ENCODE measurements at places on chromosomes 6 and 20. TPM values are rescaled to one million over a fixed set of nuclear protein-coding genes. Genes with fewer than 3 reads are reported as not detected.

DNA sequence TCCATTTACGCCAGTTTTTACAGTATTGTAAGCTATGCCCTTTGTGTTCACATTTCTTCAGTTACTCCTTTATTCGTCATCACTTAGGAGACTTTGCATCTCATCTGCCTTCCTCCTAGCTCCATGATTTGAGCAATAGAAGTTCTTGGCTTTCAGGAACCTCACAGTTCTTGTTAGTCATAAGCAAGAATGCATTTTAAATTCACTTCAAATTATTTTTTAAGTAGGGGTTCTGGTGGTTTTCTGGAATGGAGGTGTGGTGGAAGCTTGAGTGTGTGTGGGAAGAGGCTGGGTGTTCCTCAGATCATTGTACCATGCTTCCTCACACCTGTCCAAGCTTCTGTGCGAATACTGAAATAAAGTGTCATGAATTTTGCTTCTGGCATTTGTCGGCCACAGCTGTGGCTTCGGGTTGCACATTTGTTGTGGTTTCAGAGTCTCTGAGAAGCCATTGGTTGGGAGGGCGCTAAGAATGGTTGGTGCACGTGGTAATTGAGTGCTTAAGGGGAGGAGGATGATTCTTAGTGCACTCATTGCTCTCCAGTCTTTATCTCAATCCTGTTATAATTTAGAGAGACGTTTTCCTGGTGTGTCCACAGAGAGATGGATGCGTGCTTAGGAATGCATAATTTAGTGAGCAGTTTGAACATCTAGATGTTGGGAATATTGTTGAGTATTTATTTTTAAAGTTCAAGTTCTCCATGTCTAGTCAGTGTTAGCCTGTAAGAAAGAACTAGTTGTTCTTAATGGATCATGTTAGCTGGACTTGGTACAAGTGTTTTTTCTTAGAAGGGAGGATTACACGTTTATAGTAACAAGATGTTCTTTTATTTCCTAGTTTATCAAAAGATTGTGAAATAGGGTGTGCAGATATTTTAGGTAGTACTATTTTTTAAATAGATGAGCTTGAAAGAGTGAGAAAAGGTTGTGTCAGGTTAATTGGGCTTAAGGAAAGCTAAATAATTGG is 31.9 kb downstream of the FOXO3 start:
- DNase-seq: peak; percentile 86
- no peaks in the 10 kb centered on the region for H3K27me3 ChIP-seq
- peak overlapping the region; percentile 68 for H3K27ac ChIP-seq
- no peak overlapping the region for H3K4me3 ChIP-seq

DNA sequence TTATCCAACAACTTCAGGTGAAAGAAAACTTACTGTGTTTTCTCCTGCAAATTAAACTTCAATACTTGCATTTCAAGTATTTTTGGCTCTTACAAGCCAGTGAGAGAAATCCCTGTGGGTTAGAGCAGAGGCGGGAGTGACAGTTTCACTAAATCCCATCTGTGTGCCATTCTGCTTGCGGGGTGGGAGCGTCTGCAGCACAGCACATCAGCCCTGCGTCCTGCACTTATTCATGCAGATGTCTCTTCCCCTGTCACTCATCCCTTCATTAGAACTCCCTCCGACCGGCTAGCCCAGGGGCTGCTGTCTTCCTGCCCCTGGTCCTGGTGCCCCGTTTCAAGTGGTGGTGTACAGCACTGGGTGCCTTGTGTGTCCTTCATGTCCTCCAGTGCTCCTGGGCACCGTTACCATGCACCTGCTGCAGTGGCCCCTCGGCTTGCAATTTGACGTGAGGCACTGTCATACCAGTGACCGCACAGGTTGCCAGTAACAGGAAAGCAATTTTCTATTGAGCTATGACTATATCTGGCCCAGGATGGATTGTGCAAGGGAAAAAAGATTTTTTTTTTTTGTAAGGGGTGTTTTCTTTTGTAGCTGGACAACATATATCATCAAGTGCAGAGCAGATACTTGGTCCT is 59.4 kb downstream of the INSM1 start:
- H3K27me3 ChIP-seq: no peaks in the 10 kb centered on the region
- no peaks in the 10 kb centered on the region for H3K36me3 ChIP-seq
- H3K27ac ChIP-seq: no peak overlapping the region

DNA sequence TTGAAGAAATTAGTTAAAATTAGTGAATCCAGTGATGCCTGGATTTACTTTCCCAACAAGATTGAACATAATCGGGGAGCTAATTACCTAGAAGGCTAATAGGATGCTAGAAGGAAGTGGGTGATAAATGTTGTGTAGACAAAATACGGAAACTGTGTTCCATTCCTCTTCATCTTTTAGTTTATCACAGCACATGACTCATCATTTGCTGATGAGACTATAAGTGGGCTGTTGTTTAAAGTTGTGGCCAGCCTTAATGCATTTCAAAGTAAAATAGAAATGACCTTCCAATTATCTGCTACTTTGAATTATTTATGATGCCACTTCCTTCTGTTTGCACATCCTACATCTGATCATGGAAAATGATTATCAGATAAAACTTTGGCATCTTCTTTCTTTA is 43.4 kb downstream of the OGFRL1 start:
- H3K27ac ChIP-seq: no peak overlapping the region
- H3K4me1 ChIP-seq: peaks cover 3% of the 10 kb centered on the region
- H3K4me3 ChIP-seq: no peak overlapping the region
- no peaks in the 10 kb centered on the region for H3K27me3 ChIP-seq
- H3K36me3 ChIP-seq: no peaks in the 10 kb centered on the region

GRCh38 chr6:130788954-130789353 is 38.3 kb upstream of the SMLR1 start:
- no peak overlapping the region for H3K4me3 ChIP-seq
- no peaks in the 10 kb centered on the region for H3K27me3 ChIP-seq
- no peak for DNase-seq
- no peaks in the 10 kb centered on the region for H3K4me1 ChIP-seq
- peaks cover 1% of the 10 kb centered on the region for H3K36me3 ChIP-seq

- H3K27me3 ChIP-seq: no peaks in the 10 kb centered on the region
- peaks cover 36% of the 10 kb centered on the region for H3K36me3 ChIP-seq
- peak; percentile 31 for DNase-seq
- H3K27ac ChIP-seq: no peak overlapping the region
- peaks cover 23% of the 10 kb centered on the region for H3K4me1 ChIP-seq
Measured at GRCh38 chr20:59023616-59024015, 4.4 kb downstream of the TUBB1 start.

DNA sequence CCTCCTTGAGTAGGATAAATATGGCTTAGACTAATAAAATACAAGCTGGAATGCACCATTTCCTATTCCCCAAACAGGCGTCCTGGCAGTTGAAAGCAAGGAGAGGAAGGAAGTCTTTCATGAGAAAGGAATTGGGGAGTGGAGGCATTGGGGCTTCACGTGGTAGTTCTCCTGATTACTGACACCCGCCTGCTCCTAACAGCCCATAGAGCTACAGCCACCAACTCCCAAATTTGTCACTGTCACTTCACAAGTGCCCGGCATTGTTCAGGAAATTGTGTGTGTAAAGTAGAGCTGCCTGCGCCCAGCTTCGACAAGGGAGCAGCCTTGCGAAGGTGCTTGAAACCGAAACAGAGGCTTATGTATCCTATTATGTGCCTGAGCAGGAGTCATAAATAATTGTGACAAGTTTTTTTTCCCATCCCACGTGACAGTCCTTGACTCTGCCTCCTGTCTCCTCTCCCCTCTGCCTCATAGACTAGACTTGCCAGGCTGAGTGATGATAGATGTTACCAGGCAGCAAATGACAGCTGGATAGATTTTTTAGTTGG is 301.7 kb upstream of the ZFP64 start:
- H3K4me1 ChIP-seq: peaks cover 5% of the 10 kb centered on the region
- no peaks in the 10 kb centered on the region for H3K36me3 ChIP-seq
- no peak overlapping the region for H3K27ac ChIP-seq
- peaks cover 4% of the 10 kb centered on the region for H3K27me3 ChIP-seq
- no peak for DNase-seq

DNA sequence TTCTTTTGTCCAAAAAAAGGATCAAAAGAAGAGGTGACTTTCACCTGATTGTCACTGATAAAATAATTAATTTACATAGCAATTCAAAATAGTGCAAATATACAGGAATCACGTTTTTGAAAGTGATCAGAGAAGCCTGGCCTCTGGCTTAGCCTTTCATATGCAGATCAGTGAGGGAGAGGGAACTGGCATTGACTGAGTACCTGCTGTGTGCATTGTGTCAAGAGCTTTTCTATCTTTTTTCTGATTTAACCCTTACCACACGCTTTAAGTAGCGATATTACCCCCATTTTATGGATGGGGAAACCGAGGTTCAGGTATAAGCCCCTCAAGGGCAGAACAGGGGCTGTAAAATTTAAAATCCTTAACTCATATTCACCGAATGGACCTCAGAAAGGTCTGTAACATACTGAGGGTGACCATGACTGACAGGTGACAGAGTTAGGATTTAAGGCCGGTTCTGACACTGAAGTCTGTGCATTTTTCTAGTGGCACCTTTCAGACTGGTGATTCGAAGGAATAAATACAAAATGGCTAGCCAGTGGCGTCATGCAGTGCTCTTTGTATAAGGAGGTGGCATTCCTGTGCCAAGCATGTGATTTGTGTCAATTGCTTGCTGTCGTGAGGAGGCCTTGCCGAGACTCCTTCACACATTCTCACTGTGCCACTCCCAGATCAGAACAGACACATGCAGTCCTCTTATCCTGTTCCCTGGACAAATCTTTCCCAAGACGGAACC is 310.2 kb downstream of the TSHZ2 start:
- DNase-seq: no peak
- H3K36me3 ChIP-seq: no peaks in the 10 kb centered on the region
- H3K4me1 ChIP-seq: no peaks in the 10 kb centered on the region
- peaks cover 5% of the 10 kb centered on the region for H3K27me3 ChIP-seq
- no peak overlapping the region for H3K4me3 ChIP-seq

GRCh38 chr6:111260570-111261298 is 173.4 kb downstream of the SLC16A10 start:
- H3K27me3 ChIP-seq: peaks cover 10% of the 10 kb centered on the region
- H3K4me1 ChIP-seq: peaks cover 33% of the 10 kb centered on the region
- no peak for DNase-seq

GRCh38 chr6:152316024-152316423 is 321.1 kb downstream of the SYNE1 start:
- no peaks in the 10 kb centered on the region for H3K36me3 ChIP-seq
- H3K4me1 ChIP-seq: peaks cover 4% of the 10 kb centered on the region
- no peak overlapping the region for H3K27ac ChIP-seq
- H3K27me3 ChIP-seq: peaks cover 7% of the 10 kb centered on the region

- peaks cover 13% of the 10 kb centered on the region for H3K36me3 ChIP-seq
- H3K4me3 ChIP-seq: no peak overlapping the region
- H3K4me1 ChIP-seq: peaks cover 8% of the 10 kb centered on the region
Measured at GRCh38 chr20:58701431-58702160, 9.0 kb downstream of the NPEPL1 start.

DNA sequence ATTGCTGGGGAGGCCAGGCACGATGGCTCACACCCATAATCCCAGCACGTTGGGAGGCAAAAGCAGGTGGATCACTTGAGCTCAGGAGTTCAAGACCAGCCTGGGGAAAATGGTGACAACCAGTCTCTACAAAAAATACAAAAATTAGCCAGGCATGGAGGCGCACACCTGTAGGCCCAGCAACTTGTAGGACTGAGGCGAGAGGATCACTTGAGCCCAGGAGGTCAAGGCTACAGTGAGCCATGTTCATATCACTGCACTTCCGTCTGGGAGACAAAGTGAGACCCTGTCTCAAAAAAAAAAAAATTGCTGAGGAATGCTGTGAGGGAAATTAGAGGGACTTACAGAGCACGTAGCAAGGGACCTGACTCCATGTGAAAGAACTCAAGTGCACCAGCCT is 40.8 kb upstream of the ID1 start:
- peaks cover 25% of the 10 kb centered on the region for H3K36me3 ChIP-seq
- DNase-seq: no peak

DNA sequence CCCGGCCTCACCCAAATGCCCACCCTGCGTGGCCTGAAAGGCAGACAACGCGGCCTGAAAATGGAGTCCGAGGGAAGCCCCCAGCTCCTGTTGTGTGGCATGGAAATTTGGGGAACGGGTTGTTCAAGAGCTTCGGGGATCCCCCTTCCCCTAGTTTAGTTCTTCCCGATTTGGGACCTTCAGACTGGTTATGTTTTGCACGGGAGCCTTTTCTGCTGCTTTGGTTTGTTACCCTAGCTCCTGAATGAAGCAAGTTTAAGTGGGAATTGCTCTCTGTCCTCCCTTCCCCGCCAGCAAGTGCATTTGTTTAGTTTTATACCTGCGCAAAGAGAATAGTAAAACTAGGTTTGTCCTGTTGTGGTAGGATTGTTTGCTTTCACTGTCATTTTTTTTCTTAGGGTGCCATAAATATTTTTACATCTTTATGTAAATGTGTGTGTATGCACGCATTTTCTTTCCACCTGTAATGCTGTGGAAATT is 604 bp downstream of the SH3BGRL2 start:
- H3K4me1 ChIP-seq: peaks cover 6% of the 10 kb centered on the region
- H3K27me3 ChIP-seq: peaks cover 57% of the 10 kb centered on the region
- peak overlapping the region; percentile 64 for H3K4me3 ChIP-seq

DNA sequence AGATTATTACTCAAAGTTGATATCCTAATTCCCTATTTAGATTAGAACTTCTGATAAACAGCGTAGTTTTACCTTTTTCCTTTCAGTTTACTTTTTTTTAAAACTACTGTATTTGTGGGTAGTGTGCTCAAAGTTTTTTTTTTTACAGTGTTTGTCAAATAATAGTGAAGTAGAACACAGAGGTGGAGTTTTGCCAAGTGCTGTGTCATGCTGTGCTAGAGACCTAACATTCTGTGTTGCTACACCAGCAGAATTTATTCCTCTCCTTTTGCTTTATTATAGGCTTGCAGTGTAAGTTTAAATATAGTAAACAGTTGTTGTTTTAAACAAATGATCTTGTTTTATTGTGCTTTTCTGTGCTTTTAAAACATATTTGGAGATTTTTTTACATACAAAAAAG is 125.4 kb downstream of the HIVEP1 start:
- no peak overlapping the region for H3K4me3 ChIP-seq
- H3K27ac ChIP-seq: no peak overlapping the region
- DNase-seq: no peak
- H3K27me3 ChIP-seq: no peaks in the 10 kb centered on the region
- H3K36me3 ChIP-seq: peaks cover 44% of the 10 kb centered on the region

The LY6G6D gene
- total RNA-seq: not detected

The UNC5CL gene
- 1.3 TPM for total RNA-seq

The TNXB gene
- total RNA-seq: 3.1 TPM

The RALY gene
- 221 TPM for total RNA-seq

The PDE10A gene
- not detected for total RNA-seq

The CAGE1 gene
- total RNA-seq: not detected

The PANK2 gene
- 82.3 TPM for total RNA-seq

The MYBL2 gene
- 118 TPM for total RNA-seq

Data from activated CD8-positive, alpha-beta memory T cell treated with anti-CD3 and anti-CD28 coated beads, Interleukin-2, amount 10 ng/mL, durations not matched to agents 7 days and 5 days (primary cell).